ENCODE measurements at places on chromosomes 4 and X.
A peak's percentile ranks its signal among the peaks of the same experiment; 100 is the strongest.

DNA sequence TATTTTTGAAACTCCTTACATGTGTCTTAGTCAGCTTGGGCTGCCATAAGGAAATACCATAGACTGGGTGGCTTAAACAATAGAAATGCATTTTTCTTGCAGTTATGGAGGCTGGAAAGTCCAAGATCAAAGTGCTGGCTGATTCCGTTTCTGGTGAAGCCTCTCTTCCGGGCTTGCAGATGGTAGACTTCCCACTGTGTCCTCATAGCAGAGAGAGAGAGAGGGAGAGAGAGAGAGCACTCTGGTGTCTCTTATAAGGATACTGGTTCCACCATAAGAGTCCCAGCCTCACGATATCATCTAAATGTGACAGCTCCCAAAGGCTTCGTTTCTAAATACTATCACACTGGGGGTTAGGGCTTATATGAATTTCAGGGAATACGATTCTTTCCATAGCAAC lies 39.7 kb downstream of the ENPEP start:
- DNase-seq: peak; percentile 68

DNA sequence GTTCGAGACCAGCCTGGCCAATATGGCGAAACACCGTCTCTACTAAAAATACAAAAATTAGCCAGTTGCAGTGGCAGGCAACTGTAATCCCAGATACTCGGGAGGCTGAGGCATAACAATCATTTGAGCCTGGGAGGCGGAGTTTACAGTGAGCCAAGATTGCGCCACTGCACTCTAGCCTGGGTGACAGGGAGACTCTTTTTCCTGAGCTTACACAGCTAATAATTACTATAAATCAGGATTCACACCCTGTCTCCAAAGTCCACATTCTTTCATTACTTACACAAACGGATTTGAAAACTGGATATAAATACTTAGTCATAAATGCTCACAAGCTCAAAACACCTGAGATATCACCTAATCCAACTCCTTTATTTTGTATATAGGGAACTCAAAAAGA lies 151.6 kb downstream of the LRBA start:
- DNase-seq: no peak

DNA sequence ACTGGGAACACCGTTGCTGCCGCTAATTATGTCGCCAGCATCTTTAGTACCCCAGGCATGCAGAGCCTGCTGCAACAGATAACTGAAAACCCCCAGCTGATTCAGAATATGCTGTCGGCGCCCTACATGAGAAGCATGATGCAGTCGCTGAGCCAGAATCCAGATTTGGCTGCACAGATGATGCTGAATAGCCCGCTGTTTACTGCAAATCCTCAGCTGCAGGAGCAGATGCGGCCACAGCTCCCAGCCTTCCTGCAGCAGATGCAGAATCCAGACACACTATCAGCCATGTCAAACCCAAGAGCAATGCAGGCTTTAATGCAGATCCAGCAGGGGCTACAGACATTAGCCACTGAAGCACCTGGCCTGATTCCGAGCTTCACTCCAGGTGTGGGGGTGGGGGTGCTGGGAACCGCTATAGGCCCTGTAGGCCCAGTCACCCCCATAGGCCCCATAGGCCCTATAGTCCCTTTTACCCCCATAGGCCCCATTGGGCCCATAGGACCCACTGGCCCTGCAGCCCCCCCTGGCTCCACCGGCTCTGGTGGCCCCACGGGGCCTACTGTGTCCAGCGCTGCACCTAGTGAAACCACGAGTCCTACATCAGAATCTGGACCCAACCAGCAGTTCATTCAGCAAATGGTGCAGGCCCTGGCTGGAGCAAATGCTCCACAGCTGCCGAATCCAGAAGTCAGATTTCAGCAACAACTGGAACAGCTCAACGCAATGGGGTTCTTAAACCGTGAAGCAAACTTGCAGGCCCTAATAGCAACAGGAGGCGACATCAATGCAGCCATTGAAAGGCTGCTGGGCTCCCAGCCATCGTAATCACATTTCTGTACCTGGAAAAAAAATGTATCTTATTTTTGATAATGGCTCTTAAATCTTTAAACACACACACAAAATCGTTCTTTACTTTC lies 1.8 kb downstream of the UBQLN2 start:
- no peak for DNase-seq

DNA sequence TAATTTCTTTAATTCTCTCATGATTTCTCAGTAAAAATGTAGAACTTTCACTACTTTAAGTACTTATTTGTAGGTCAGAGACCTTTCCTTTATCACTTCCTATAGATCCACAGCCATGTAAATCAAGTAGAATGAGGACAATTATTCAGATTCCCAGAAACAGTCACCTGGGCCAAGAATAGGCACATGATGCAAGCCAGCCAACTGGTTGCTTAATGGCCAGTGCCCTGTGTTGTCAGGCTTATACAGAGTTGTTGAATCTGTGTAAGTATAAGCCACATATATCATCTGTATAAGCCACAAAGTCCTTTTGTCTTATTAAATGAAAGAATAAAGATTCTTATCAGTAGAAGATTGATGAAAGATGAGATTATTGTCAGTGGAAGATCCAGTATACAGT lies 5.2 kb downstream of the BANK1 start:
- no peak for DNase-seq

DNA sequence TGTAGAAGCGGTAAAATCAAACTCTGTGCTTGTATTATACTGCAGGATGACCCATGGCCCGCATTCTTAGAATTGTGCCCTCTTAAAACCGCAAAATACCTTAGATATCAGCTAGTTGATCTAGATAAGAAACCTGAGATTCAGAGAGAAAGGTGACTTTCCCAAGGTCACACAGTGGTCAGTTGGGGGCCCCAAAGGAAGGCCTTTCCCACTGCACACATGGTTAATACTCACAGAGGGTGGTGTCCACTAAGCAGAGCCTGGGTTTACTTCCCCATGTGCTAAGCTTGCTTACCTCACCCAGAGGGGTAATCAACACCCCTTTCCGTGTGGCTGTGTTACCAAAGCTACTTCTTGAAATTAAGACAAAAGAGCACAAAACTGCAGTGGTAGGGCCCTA lies 66.3 kb downstream of the RBM47 start:
- peak; percentile 64 for DNase-seq

DNA sequence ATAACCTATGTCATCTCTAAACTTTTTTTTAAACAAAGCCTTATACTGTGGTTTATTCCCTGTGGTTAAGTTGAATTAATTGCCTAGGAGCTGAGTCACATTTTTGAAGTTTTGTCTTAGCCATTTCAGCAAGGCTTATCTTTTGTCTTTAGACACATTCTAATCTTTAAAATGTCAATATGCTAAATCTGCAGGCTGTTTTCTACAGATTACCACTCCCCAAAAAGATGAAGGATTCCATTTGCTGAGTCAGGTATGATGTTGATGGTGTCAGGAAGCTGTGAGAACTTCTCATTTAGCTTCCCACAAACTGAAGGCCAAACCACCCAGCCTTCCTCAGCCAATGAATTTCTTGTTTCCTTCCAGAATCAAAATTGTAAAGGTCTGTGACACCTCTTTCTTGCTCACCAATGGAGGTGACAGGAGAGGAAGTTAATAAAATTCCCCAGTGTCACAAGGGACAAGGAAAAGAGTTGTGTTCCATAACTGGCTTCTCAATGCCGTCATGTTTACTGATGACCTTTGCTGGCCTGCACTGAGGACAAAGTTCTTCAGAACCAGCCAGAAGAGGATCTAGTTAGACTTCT lies 3.7 kb upstream of the CXCL6 start:
- no peak for DNase-seq

- no peak for DNase-seq
Observed at GRCh38 chr4:180587379-180587778, 1655.8 kb upstream of the TENM3 start.

DNA sequence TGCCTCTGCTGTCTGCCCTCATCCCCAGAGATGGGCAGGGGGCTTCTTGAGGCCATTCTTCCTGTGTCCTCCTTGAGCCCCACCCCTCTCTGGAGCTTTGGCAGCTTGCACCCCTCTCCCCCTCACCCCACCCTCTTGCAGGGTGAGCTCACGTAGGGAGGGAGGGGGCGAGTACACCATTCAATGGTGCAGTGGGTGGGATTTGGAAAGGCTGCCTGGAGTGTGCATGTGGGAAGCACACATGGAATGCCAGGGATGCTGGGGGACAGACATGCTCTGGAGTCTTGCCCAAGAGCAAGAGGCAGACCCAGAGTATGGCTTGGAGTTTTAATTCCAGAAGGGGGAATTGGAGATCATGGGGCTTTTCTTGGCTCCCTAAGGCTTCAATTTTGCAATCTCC lies 5.6 kb downstream of the PAK3 start:
- no peak for DNase-seq

DNA sequence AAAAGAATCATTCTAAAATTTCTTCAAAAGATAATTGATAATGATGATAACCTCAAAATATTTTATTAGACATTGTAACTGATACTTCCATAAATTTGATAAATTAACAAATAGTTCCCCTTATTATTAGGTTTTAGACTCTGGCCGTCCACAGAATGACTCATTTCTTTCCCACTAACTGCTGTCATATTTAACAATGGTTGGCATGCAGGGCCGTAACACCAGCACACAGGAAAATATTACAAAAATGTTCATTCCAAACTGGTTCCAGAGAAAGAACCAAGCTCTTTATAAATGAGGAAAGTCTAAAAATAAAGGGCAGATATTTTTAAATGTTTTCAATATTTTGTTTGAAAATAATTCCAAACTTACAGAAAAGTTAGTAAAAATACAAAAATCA lies 28.2 kb downstream of the WDFY3 start:
- peak; percentile 57 for DNase-seq

- no peak for DNase-seq
Observed at GRCh38 chr4:63788271-63788670, 621.0 kb downstream of the TECRL start.

DNA sequence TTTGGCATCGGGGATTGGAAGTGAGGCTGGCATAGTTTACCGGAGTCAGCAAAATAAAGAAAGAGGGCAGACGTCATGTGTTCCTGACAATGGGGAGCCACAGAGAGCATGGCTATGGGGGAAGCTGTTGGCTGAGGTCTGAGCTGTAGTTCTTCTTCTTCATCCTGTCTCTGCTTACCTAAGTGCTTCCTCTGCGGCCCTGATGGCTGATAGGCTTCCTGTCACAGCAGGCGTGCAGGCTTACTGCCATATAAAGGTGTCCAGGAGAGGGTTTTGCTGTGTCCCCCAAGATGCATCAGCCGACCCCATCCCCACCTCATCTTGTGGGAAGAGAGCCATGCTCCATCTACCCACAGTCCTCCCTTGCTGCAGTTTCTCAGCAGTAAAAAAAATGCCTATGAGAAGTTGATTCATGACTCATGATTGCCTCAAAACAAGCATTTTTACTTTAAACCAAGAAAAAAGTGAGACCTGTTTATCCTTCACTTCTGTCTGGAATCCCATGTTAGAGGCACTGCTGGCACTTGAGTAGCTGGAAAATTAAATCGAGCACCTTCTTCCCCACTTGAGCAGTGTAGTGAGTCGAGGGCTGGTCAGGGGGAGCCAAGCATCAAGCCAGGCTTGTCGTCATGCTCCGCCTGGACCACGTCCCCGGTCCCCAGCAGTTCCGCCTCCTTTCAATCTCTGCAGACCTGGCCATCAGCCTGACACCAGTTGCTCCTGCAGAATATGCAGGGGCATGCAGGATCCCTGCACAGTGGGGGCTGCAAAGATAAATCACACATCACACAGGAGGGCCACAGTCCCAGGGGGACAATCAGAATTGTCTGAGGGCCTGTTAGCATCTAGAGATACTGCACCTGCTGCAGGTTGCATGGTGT lies 237.8 kb downstream of the EVC2 start:
- no peak for DNase-seq

GRCh38 chrX:84248226-84248625 lies 60.2 kb upstream of the RPS6KA6 start:
- DNase-seq: no peak

- DNase-seq: no peak
Observed at GRCh38 chr4:2865196-2865780, 21.6 kb downstream of the ADD1 start.

DNA sequence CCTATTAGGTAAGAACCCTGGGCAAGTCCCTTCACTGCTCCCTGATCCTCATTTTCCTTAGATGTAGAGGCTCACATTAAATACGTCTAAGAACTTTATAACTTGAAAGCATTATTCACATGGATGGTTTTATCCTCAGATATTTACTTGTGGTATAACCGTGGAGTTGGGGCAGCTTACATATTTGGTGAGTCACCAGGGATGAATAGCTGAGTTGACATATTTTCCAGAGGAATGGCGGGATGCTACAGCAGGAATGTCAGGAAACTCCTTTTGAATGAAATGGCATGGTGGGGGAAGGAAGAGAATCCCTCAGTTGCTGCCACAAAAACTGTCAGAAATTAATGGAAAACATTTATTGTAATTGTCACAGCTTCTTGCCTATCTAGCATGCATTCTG lies 165.3 kb upstream of the RPS6KA3 start:
- no peak for DNase-seq

DNA sequence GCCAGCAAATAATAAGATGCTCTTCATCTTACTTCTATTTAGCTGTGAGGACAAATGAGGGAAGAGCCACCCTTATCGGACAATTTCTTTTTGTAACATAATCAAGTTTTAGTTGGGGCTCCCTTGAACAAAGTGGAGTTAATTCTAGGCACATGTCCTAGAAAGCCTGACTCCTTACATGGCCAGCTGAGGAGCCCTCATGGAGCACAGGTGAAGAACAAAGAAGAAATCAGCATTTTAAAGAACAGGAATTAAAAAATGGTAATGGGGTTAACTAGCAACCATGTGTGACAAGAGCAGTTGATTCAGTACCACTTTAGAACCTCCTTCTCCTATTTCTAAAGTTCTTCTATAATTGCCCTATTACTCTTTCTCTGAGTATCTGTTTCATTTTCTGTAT lies 15.9 kb downstream of the GPR82 start:
- no peak for DNase-seq

GRCh38 chr4:120844528-120844921 lies 78.0 kb downstream of the PRDM5 start:
- no peak for DNase-seq

GRCh38 chr4:147093206-147093605 lies 147.5 kb upstream of the TTC29 start:
- DNase-seq: no peak

GRCh38 chrX:2594491-2594890 lies 93.7 kb upstream of the DHRSX start:
- no peak for DNase-seq

DNA sequence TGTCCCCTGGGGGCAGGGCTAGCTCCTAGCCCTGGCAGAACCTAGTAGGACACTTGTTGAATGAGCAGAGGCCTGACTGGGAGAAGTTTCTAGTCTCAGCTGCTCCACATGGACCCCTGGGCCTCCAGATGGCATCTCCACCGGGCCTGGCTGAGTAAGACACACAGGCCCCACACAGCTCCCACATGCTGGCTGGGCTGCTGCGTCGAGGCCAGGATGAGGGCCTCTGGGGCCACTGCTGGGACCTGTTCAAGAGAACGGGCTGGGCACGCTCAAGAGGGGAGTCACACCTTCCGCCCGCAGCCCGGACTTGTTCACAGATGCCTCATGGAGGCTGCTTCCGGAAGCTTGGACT lies 4.2 kb upstream of the HGFAC start:
- DNase-seq: no peak

Data from suppressor macrophage treated with lipopolysaccharide for 1 hour (primary cell).